ENCODE measurements at places on chromosomes 6 and 20.

- ATAC-seq = no peak
Observed at GRCh38 chr6:161946461-161946860, 672.6 kb upstream of the AGPAT4 start.

- ATAC-seq = no peak
Observed at GRCh38 chr6:149125309-149125708, 192.2 kb upstream of the TAB2 start.

DNA sequence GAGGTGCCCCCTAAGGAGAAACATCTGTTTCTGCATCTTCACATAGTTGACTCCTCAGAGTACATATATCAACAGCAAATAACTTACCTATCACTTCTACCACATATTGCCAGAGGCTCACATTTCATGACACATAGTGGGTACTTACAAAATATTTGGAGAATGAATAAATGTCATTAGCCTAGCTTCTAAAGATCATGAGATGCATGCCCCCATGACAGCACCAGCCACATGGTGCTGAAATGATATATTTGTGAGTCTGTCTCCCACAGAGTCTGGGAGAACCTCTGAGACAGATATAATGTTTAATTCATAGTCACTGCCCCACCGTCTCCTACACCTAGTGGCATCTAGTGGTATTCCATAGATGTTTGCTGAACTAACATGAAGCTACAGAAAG lies 555.6 kb downstream of the KIF16B start:
- no peak for ATAC-seq

GRCh38 chr6:18090349-18090786 lies 32.1 kb downstream of the NHLRC1 start:
- ATAC-seq = no peak

DNA sequence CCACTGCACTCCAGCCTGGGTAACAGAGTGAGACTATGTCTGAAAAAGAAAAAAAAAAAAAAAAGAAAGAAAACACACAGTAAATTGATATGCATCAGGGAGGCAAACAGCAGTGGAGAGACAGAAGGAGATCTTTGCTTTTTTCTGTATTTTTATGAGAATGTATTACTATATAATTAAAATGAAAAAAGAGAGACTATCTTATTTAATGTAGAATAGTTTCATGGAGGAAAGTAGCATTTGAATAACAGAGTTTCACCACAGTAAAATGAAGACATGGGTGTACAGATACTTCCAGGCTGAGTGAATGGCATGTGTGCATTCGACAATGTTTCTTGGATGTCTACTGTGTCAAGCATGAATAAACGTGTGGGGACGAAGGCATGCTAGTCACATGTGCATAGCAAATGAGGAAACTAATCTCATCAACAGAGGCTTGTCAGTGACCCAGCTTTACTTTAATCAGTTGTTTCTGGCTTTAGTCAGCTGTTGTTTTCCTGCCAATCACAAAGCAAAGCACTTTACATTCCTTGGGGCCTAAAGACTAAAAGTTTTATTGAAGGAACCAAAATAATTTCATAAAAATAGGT lies 55.5 kb upstream of the ARMH2 start:
- no peak for ATAC-seq

GRCh38 chr6:160055378-160055777 lies 66.2 kb upstream of the SLC22A1 start:
- ATAC-seq = no peak

DNA sequence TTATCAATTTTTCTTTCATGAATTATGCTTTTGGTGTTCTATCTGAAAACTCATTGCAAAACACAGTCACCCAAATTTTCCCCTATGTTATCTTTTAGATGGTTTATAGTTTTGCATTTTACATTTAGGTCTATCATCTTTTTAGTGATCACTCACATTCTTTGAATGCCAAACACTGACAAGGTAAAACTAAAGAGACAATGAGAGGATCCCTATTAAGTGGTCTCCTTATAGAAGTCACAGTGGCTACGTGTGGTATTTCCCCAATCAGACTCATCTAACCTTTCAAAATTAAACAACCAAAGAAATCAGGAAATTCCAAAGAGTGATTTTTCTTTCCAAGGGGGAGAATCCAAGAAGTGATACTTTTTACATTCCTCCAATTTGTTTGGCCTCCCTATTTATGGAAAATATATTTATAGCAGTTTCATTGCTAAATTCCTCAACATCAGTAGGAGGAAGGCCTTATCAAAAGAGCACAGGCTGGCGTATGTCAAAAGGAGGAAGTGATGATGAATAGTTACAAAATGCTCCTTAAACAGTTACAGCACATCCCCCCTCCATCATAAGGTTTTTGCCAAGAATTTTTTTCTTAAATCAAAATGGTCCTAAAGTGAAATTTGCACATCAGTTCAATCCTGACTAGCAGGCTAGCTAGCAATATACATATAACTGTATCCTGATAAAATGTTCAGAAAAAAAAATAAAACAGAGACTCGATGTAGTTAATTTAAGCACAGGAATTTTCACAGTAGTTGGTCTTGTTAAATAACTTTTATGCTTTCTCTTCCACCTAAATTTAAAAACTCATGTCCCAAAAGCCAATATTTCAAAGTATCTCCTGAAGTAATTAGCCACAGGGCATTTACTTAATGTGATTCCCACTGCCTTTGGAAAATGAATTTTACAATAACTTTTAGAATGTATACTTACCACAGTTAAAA lies 76.2 kb upstream of the IPCEF1 start:
- no peak for ATAC-seq

DNA sequence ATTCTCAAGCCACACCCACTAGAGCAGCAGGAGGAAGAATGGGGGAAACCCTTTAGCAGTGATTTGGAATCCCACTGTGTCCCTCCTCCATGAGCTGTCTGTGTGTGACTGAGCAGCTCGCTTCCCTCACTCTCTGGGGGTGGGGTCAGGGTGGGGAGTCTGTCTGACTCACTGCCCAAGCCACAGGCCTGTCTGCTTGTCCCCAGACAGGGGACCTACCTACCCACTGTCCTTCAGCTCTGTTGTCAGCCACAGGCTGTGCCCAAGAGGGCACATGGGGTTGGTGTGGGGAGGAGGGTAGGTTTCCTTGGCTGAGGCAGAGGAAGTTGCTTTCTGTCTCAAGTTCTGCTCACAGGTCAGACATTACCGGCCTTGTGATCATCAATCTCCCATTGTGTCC lies 127.0 kb downstream of the MAFB start:
- ATAC-seq = no peak

DNA sequence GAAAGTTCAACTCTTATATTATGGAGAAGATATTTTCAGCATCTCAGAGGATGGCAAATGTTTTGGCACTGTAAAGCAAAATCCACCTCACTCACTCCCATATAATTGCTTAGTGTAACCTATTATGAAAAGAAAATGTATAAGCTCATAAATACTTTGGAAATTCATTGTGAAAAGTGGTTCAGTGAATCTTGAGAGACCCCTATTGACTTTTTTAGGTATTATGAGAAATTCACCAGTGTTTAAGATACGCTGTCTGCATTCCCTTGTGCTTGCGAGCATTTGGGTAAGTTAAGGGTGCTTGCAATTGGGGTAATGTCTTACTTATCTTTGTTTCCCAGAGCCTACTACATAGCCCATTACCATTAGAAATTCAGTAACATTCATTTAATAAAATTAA lies 66.3 kb upstream of the BMP5 start:
- ATAC-seq = no peak

DNA sequence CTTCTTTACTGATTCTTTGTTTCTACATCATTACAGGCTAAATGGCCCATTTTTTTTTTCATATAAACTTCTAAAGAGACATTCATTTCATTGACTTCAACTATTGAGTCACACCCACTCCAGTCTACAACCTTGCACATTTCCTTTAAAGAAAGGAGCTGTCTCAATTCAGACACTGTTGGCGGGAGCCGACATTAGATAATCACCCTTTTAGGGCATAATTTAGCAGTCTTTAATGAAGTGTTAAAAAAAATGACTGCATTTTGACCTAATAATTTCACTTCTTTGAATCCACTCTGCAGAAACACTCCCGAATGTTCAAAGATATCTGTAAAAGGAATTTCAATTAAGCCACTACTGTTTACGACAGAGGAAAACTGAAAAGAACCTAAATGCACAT lies 1.5 kb downstream of the EPM2A start:
- ATAC-seq = no peak

- no peak for ATAC-seq
Observed at GRCh38 chr20:10832141-10832540, 158.3 kb upstream of the JAG1 start.

DNA sequence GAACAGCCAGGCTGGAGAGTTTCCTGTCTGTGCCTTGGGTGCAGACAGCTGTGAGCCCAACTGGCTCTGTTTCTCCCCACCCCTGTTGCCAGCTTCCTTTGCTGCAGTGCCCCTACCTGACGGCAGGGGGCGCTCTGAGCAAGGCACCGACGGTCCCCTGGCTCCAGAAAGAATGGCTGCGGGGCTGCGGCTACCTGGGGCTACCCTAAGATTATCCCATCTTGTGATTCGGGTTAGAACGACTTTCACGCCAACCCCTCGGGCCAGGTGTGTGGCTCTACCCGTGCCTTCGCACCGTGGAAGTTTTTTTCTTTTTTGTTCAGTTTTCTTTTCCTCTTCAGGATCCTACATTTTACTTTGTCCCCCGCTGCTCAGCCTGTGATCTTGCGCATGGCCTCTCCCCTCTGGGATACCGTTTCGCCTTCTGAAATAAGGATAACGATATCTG lies 33.4 kb upstream of the AAR2 start:
- ATAC-seq = peak; percentile 40

DNA sequence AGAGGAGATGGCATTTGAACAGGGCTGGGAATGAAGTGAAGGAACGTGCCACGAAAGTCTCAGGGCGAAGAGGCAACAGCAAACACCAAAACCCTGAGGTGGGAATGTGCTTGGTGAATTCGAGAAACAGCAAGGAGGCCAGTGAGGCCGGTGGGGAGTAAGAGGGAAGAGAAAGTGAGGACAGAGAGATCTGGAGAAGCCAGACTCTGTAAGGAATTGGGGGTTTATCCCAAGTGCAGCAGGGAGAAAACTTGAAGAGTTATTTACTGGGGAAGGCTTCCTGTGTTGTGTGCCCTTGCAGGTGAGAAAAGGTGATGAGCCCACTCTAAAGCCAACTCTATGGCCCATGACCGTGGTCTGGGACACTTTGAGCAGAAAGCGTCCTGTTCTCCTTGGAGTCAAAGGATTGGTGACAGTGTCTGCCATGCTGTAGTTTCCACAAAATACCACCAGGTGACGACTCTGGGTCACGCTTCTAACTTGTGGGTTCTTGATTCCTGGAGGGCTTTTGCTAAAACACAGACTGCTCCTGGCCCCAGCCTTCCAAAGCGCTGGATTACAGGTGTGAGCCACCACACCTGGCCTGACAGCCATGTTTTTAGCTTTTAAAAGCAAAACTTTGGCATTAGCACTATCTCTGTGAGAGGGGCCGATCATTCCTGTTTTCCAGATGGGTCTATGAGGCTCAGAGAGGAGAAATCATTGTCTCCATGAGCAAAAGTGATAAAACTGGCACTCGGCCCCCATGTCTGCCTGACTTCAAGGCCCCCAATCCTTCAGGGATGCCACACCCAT lies 18.0 kb upstream of the CSNK2A1 start:
- peak; percentile 66 for ATAC-seq

GRCh38 chr20:52150440-52151258 lies 40.9 kb downstream of the ZFP64 start:
- no peak for ATAC-seq

GRCh38 chr6:154768280-154768679 lies 35.1 kb downstream of the SCAF8 start:
- no peak for ATAC-seq

- ATAC-seq = no peak
Observed at GRCh38 chr6:51585264-51585663, 502.1 kb downstream of the PKHD1 start.

- ATAC-seq = no peak
Observed at GRCh38 chr6:7135755-7136154, 28.0 kb downstream of the RREB1 start.

DNA sequence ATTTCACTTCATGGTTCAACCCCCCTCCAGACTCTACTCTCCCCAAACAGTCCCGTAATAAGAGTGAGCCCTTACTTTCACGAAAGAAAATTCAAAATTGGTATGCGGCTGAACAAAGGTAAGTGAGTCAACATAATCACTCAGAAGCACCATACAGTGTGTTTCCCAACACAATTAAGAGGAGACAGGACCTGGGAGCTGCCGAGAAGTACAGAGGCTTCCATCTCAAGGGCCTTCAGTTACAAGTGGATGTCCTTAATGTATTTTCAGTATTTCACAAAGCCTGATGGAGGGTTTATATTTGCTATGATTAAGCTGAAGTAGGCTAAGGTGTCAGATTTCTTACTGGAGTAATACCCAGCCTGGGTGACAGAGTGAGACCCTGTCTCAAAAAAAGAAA lies 51.1 kb downstream of the MYO6 start:
- ATAC-seq = no peak

DNA sequence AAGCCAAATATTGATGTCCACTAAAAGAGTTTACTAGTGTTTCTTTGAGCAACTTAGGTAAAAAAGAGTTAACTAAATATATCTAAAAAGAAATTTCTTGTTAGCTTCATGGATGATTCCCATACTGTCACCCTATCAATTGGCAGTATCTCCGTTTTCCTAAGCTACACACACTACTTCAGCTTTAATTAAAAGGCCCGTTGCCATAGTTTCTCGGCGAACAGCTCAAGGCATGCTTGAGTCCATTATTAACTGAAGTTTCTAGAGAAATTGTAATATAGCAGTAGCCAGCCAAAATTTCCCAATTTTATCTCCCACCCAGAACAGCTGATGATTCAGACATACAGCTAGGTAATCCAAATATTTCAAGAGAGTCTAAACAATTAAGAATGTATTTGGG lies 20.0 kb upstream of the BEND6 start:
- ATAC-seq = no peak

DNA sequence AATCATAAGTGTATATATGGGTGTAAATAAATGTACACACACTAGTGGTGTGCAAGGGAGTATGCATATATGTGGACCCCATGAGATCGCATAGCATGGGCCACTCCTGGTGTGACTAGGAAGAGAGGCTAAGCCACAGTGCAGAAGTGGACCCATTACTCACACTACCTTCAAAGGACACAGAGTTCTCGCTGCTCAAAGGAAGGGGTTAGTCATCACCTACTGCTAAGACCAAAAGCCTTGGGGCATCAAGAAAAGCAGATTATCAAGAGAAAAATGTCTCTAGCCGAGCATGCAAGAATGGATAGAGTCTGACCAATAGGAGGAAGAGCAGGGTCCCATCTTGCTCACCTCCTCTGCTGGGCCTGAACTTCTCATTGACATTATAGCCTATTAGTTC lies 195.5 kb downstream of the MAFB start:
- no peak for ATAC-seq

DNA sequence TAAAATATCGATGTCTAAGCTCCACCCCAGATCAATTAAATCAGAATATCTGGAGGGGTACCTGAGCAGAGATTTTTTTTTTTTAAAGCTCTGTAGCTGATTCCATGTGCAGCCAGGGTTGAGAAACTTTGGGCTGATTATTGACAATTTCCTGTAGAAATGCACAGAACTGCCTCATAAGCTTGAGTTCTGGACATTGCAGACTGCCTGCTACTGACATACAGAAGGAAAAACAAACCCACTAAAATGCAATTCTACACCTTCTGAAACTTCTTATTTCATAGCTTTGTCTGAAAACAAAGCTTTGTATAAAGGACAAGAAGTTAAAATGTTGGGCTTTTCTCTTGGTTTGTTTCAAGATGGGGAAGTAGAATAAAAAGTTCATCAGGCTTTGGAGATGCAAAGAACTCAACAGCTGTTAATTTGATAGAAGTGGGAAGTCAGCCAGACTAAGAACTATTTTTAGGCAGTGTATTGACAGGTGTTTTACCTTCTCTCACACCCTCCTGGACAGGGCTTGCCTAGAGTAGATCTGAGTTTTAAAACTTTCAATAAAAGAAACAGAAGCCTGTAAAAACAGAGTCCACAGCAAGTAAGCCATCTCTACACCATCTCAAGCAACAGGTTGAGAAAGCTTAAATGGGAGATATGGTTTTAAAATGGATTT lies 147.7 kb downstream of the KCNQ5 start:
- ATAC-seq = no peak

Measured in gastroesophageal sphincter (tissue), 4 donors.